ENCODE measurements at places on chromosomes 4 and X.

DNA sequence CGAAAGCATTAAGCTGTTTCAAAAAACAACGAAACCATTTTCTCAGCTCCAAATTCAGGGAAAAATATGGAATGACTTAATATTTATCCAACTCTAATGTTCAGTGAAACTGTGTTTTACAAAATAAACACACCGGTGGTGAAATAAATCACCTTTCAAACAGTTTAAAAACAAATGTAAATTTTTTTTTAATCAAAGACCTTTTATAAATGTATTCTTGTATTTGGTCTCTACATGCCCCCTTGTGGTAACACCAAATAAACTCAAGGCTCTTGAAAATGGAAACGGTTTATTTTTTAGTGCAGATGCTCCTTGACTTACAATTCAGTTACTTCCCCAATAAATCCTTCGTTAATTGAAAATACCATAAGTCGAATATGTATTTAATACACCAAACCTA, 45.8 kb upstream of the ITM2A start:
- DNase-seq = no peak

DNA sequence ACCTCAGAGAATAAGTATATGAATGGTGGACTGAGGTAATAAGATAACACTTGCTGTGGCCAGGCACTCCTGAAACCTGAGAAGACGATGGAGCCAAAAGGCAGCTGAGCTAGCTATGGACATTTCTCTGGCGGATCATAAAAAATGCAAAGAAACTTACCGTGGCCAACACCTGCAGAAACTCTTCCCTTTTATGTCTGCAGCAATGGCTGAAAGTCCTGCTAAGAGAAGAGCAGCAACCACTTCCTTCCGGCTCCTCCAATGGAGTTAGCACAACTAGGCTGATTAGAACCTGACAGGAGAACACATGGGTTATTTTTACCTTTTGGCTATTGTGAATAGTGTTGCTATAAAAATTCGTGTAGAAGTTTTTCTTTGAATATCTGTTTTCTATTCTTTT, 76.0 kb upstream of the MAGEB16 start:
- DNase-seq = no peak

GRCh38 chr4:139295206-139295941, 5.9 kb upstream of the NAA15 start:
- DNase-seq = peak; percentile 100

- DNase-seq = peak; percentile 55
Observed at GRCh38 chr4:89640620-89641366, 196.2 kb downstream of the SNCA start.

- DNase-seq = no peak
Observed at GRCh38 chrX:28391528-28391927, 195.7 kb upstream of the IL1RAPL1 start.

Data from sciatic nerve (tissue), 2 donors.